ENCODE measurements at places on chromosomes 13 and 19.

- peaks cover 19% of the 10 kb centered on the region for H3K36me3 ChIP-seq
- H3K27ac ChIP-seq, result no peak overlapping the region
- no peaks in the 10 kb centered on the region for H3K27me3 ChIP-seq
- peaks cover 6% of the 10 kb centered on the region for H3K4me1 ChIP-seq
- no peak overlapping the region for H3K4me3 ChIP-seq
- no peak for DNase-seq
Measured at GRCh38 chr19:7415163-7415856, 66.6 kb downstream of the ARHGEF18 start.

- peaks cover 1% of the 10 kb centered on the region for H3K27me3 ChIP-seq
- no peak overlapping the region for H3K4me3 ChIP-seq
- no peaks in the 10 kb centered on the region for H3K36me3 ChIP-seq
- DNase-seq, result no peak
Measured at GRCh38 chr13:64223016-64223415, 2807.4 kb upstream of the PCDH20 start.

GRCh38 chr13:45954836-45955800, 97.4 kb downstream of the ZC3H13 start:
- H3K36me3 ChIP-seq, result peaks cover 27% of the 10 kb centered on the region
- H3K27me3 ChIP-seq, result no peaks in the 10 kb centered on the region
- no peaks in the 10 kb centered on the region for H3K4me1 ChIP-seq
- H3K27ac ChIP-seq, result no peak overlapping the region
- H3K4me3 ChIP-seq, result no peak overlapping the region

- no peaks in the 10 kb centered on the region for H3K27me3 ChIP-seq
- no peak overlapping the region for H3K4me3 ChIP-seq
- H3K27ac ChIP-seq, result no peak overlapping the region
- peaks cover 8% of the 10 kb centered on the region for H3K36me3 ChIP-seq
- no peak for DNase-seq
Measured at GRCh38 chr13:51761643-51762350, 42.2 kb downstream of the DHRS12 start.

DNA sequence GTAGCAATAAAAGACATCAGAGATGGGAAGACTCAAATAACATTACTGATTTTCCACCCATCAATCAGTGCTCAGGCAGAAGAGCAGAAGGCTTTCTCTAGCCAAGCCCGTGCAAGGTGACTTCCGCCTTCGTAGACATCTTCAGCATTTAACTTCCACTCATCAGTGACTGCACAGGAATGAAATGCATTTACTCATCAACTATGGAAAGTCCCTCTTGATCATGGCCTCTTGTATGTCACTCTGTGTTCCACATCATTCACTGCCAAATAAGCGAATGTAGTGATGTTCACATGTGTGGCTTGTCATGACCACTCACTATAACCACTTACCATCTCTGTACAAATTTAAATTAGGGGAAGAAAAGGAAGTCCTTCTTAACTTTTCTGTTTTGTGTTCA, 49.4 kb downstream of the SACS start:
- H3K4me3 ChIP-seq, result no peak overlapping the region
- H3K36me3 ChIP-seq, result peaks cover 8% of the 10 kb centered on the region
- peaks cover 11% of the 10 kb centered on the region for H3K27me3 ChIP-seq
- peaks cover 25% of the 10 kb centered on the region for H3K4me1 ChIP-seq
- no peak for DNase-seq

DNA sequence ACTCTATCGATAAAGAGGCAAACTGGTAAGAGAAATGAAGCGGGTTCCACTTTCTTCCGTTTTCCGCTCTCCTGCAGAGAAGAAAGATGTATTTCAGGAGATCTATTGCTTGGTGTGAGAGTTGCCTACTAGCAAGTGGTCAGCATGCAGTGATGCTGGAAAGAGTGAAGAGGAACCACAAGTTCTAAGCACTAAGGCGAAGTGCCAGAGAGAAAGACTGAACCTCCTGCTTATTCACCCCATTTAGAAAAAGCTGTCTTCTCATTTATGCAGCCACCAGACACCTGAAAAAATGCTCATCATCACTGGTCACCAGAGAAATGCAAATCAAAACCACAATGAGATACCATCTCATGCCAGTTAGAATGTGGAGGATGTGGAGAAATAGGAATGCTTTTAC, 78.7 kb upstream of the GPC6 start:
- H3K4me1 ChIP-seq, result no peaks in the 10 kb centered on the region
- no peaks in the 10 kb centered on the region for H3K36me3 ChIP-seq
- no peak overlapping the region for H3K4me3 ChIP-seq

DNA sequence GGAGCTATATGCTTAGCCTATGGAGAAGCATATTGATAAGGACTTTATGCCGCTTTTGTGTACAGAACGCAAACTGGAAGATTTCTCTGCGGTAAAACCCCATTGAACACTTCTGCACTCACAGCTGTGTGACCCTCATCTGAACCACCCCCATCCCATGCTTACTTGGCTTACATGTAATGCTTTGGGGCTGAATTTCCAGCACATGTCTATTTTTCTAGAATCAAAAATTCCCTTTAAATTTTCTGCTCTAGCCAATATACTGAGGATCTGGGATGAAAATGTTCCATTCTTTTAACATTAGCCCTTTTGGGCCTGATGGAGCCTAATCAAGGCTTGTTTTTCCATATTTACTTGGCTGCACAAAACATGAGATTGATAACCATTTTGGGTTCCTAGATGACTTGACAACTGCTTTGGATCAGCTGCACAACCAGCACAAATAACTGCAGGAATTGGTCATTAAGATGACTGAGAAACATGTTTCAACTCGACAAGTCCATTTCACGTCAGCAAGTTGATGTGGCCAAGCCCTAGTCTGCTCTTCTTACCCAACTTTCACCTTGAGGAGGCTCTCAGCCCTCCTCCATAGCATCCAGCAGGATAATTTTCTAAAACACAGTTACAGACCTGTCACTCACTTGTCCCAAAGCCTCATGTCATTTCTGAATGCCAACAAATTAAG, 52.4 kb downstream of the TNFSF11 start:
- no peaks in the 10 kb centered on the region for H3K4me1 ChIP-seq
- H3K4me3 ChIP-seq, result no peak overlapping the region
- no peak overlapping the region for H3K27ac ChIP-seq
- H3K27me3 ChIP-seq, result peaks cover 9% of the 10 kb centered on the region

GRCh38 chr13:39406688-39407087, 196.3 kb downstream of the LHFPL6 start:
- H3K27ac ChIP-seq, result no peak overlapping the region
- peaks cover 10% of the 10 kb centered on the region for H3K27me3 ChIP-seq
- no peak overlapping the region for H3K4me3 ChIP-seq
- H3K4me1 ChIP-seq, result no peaks in the 10 kb centered on the region
- H3K36me3 ChIP-seq, result no peaks in the 10 kb centered on the region
- DNase-seq, result no peak

- no peak overlapping the region for H3K4me3 ChIP-seq
- peak overlapping the region; percentile 36 for H3K27ac ChIP-seq
- H3K4me1 ChIP-seq, result peaks cover 36% of the 10 kb centered on the region
- H3K36me3 ChIP-seq, result peaks cover 58% of the 10 kb centered on the region
- H3K27me3 ChIP-seq, result no peaks in the 10 kb centered on the region
- DNase-seq, result no peak
Measured at GRCh38 chr19:47151627-47152026, 21.0 kb downstream of the SAE1 start.

DNA sequence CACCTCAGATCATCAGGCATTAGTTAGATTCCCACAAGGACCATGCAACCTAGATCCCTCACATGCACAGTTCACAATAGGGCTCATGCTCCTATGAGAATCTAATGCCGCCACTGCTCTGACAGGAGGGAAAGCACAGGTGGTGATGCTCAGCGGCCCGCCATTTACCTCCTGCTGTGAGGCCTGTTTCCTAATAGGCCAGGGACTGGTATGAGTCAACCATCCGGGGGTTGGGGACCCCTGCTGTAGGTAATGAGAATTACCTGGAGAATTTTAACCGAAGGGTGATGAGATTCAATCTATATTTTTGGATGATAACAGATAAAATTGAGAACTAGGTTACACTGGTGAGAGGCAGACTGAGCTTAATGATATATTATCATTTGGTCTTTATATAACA, 101.4 kb downstream of the LACC1 start:
- H3K4me3 ChIP-seq, result no peak overlapping the region
- DNase-seq, result no peak
- no peaks in the 10 kb centered on the region for H3K4me1 ChIP-seq
- no peaks in the 10 kb centered on the region for H3K36me3 ChIP-seq

DNA sequence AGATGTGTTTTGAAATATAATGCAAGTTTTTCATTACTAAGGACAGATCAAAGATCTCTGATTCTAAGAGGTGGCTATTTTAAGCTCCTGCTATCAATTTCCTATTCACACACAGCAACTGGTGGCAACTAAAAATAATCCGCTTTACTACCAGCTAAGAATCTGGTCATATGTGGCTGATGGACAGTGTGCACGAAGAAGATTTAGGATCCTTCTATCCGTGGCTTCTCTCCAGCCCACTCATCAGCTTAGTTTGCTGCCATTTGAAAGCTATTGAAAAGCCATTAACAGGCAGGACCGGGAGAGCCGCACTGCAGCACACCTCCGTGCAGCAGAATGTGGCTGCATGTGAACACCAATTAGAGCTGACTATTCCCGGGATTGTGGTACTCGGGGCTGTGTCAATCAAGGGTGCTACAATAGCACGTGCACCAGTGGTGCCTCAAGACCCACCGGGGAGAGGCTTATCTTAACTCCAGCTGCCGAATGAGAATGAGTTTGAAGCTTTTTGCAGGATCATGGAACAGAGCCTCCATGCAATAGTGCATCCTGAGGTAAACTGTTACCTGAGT, at the start of gene MYO16:
Gene MYO16, plus strand, starts transcription at position 431 of the 572 bp plus-strand sequence. CDS start 234 bp downstream, outside the sequence.
- H3K27me3 ChIP-seq, result no peaks in the 10 kb centered on the region
- no peaks in the 10 kb centered on the region for H3K4me1 ChIP-seq
- no peak within 1 kb of the TSS for H3K27ac ChIP-seq
- no peak within 1 kb of the TSS for H3K4me3 ChIP-seq

DNA sequence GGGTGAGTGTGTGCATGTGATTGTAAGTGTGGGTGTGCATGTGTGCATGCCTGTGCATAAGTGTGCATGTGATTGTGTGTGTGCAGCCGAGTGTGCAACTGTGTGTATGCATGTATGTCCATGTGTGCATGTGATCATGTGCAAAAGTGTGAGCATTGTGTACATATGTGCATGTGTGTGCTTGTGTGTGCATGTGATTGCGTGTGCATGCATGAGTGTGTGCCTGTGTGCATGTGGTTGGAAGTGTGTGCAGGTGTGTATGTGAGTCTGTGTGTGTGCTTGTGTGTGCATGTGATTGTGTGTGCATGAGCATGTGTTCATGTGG, 3.5 kb downstream of the PODNL1 start:
- no peak for DNase-seq
- H3K27me3 ChIP-seq, result peaks cover 11% of the 10 kb centered on the region
- H3K4me1 ChIP-seq, result peaks cover 3% of the 10 kb centered on the region
- H3K36me3 ChIP-seq, result peaks cover 2% of the 10 kb centered on the region
- H3K4me3 ChIP-seq, result no peak overlapping the region
- no peak overlapping the region for H3K27ac ChIP-seq

- no peak overlapping the region for H3K27ac ChIP-seq
- DNase-seq, result no peak
- H3K4me3 ChIP-seq, result no peak overlapping the region
- no peaks in the 10 kb centered on the region for H3K27me3 ChIP-seq
Measured at GRCh38 chr13:24182703-24183081, 22.2 kb downstream of the SPATA13 start.

DNA sequence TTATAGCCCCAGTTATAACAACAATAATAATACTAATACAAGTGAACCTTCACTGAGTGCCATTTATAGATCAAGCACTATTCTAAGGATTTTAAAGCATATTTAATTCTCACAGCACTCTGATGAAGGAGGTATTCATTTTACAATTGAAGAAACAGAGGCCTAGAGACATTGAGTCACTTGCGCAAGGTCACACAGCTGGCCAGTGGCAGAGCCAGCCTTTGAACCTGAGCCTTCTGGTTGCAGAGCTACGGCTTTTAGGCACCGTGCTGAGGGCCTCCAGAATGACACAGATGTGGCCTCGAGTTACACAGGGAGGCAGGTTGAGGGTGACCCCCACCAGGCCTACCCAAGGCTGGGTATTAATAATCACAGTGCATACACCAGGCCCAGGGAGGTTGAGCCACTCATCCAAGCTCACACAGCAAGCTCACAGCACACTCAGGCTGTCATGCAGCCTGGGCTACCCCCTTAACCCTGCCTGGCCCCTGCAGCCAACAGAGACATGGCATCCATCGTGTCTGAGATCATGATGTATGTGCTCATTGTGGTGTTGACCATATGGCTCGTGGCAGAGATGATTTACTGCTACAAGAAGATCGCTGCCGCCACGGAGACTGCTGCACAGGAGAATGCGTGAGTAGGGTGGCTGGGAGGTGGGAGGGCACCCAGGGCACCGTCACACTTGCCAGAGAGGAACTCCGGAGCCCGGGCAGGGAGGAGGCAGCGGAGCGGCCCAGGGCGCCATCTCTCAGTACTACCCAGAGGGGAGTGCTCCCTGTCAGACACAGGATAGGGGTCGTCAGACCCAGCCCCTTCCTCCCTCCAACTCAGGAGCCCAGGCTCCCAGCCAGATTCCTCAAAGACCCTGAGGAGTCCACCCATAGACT, 2.7 kb upstream of the HPN start:
- no peaks in the 10 kb centered on the region for H3K36me3 ChIP-seq
- peaks cover 7% of the 10 kb centered on the region for H3K27me3 ChIP-seq
- no peak overlapping the region for H3K27ac ChIP-seq
- no peak overlapping the region for H3K4me3 ChIP-seq
- peaks cover 11% of the 10 kb centered on the region for H3K4me1 ChIP-seq

DNA sequence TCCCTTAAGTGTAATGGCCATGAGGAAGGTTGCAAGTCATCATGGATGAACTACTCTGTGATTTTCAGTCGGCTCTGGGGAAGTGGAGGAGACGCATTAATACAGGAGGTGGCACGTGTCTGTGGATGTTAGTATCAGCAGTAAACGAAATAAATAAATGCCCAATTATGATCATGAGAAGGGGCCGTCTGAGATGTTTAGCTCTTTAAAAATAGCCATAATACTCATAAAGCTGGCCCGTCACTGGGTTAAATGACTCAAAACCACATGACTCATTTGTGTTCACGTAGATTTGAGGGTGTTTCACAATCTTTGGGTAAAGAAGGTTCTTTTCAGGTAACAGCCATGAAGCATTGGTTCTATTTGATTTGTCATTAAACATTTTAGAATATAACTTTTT, 620.6 kb downstream of the GPC6 start:
- H3K4me1 ChIP-seq, result no peaks in the 10 kb centered on the region
- no peak for DNase-seq
- no peak overlapping the region for H3K4me3 ChIP-seq

GRCh38 chr19:4064496-4065260, 2.0 kb downstream of the ZBTB7A start:
- H3K27me3 ChIP-seq, result no peaks in the 10 kb centered on the region
- H3K27ac ChIP-seq, result peak overlapping the region; percentile 87
- peaks cover 20% of the 10 kb centered on the region for H3K4me1 ChIP-seq
- peak overlapping the region; percentile 87 for H3K4me3 ChIP-seq
- DNase-seq, result peak; percentile 66

GRCh38 chr19:35109395-35110112, 6.1 kb upstream of the FXYD3 start:
- H3K4me3 ChIP-seq, result no peak overlapping the region
- H3K36me3 ChIP-seq, result peaks cover 2% of the 10 kb centered on the region
- H3K27me3 ChIP-seq, result peaks cover 7% of the 10 kb centered on the region
- peaks cover 1% of the 10 kb centered on the region for H3K4me1 ChIP-seq
- DNase-seq, result no peak

Data from activated naive CD8-positive, alpha-beta T cell treated with anti-CD3 and anti-CD28 coated beads, Interleukin-2, amount 10 ng/mL, durations not matched to agents 7 days and 5 days (primary cell).